NCI-H2081 (cell line): ENCODE measurements at places on chromosomes 4 and X.
A peak's percentile ranks its signal among the peaks of the same experiment; 100 is the strongest.

- no peak for DNase-seq
Observed at GRCh38 chrX:44042751-44043150, 69.6 kb upstream of the NDP start.

DNA sequence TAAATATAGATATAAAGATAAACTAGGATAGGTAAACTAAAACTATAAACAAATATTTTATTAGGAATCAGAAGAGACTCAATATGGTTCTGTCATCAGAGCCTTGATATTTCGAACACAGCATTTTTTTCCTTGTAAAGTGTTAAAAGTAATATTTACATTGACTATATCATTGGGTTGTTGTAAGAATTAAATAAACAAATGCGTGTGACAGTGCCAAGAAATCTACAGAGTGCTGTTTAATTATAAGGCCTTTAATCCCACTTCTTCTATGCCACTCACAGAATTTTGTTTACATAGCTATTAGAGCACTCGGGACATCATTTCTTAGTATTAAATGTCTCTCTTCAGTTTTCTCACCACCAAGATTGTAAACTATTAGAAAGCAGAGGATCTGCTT is 807.4 kb downstream of the FSTL5 start:
- DNase-seq = no peak

DNA sequence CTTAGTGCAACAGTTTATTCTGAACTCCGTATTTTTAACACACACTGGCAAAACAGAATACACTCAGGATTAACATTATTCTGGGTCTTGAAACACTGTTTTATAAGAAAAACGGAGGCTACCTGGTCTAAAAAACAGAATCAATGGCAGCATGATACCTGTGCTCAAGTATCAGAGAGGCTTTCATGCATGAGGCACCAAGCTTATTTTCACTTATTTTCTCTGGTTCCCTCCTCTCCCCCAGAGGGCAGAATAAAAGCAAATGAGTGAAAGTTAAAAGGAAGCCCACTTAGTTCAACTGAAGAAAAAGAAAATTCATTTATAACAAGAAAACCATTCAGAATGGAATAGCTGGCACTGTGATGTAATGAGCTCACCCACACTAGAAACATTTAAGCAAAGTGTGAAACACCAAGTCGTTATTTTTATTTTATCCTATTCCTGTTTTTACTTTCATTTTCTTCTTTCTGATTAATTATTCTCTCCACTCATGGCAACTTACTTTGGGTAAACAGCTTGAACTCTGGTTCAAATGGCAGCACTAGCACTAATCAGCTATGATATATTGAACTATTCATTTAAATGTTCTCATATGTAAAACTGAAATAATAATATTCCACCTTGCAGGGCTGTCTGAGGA is 211.8 kb downstream of the PPP3CA start:
- DNase-seq = no peak

DNA sequence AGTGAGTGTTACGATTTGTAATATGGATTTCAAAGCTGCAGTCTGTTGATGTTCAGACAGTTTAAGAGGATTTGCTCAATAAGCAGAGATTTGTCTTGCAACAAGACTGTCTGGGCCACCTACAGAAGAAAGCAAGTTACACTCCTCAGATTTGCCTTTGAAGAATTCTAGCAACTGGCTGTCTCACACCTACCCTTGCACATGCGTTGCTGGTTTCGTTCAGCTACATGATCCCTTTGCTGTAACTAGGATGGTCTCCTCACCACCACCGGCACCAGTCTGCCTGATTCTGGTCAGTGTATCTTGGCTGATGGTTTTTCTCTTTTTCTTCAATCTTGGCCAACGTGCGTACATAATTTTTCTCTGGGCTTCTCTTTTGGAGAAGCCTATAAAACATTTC is 172.7 kb upstream of the LCORL start:
- DNase-seq = no peak

- DNase-seq = peak; percentile 41
Observed at GRCh38 chr4:78057600-78058550, 752 bp downstream of the FRAS1 start.

- no peak for DNase-seq
Observed at GRCh38 chrX:28550331-28550872, 36.8 kb upstream of the IL1RAPL1 start.

DNA sequence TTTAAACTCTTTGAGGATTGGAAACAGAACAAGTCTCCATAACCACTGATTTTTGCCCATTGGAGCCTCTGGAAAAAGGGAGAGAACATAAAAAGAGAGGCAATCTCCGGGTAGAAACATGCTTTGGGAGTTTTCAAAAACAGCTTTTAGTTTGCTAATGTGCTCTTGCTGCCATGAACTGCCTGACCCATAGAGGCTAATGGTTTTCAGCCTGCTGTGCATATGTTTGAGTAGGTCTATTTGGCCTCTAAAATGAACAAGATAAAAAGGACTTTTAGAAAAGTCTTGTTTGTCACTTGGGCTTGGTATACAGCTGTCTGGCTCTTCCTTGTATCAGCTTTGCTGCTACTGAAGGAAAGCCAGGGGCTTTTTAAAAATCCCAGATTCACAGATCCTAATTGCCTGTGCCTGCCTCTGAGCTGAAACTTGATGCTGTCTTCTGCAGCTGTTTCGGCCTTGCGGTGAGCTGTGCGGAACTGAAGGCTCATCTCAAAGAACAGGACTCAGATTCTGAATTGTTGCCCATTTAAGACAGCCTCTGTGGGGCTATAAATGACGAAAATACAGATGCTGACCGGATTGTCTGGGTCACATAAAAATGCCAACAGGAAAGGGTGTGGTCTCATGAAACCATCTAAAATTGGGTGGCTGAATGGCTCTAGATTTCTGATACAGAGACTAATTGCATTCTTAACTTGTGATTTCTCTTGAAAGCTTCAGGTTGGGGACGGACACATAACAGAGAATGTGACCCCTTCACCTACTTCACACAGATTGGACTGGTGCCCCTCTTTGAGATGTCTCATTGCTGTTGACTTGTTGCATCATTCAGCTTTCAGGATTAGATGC is 18.4 kb upstream of the ZNF41 start:
- no peak for DNase-seq

GRCh38 chr4:125049711-125050110 is 265.0 kb upstream of the FAT4 start:
- DNase-seq = no peak

DNA sequence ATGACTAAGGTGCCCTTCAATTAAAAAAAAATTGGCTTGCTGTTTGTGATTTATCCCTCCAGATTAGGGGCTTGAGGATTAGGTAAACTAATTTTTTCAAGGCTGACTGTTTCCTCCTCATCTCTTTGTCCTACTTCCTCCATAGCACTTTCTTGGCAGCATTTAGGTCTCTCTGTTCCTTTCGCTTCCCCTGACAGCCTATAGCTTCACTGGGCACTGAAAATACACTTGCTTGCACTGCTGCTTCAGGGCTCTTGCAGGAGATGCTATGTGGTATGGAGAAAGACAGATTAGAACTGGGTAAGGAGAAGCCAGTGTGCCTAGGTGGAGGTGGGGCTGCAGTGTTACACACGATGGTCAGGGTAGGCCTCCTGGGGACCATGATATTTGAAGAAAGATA is 112.3 kb upstream of the SFRP2 start:
- no peak for DNase-seq

DNA sequence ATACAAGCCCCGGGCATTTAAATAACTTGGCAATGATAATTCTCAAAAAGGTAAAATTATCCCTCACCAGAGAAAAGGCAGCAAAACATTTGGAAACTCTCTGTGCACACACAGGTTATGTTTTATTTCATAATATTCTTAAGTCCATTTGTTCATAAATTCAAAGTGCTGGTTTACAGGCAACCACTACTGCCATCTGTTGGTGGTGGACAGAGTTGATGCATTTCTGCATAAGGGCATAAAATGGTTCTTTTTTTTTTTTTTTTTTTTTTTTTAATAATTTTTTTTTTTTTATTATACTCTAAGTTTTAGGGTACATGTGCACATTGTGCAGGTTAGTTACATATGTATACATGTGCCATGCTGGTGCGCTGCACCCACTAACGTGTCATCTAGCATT is 31.5 kb upstream of the IL21 start:
- DNase-seq = no peak

DNA sequence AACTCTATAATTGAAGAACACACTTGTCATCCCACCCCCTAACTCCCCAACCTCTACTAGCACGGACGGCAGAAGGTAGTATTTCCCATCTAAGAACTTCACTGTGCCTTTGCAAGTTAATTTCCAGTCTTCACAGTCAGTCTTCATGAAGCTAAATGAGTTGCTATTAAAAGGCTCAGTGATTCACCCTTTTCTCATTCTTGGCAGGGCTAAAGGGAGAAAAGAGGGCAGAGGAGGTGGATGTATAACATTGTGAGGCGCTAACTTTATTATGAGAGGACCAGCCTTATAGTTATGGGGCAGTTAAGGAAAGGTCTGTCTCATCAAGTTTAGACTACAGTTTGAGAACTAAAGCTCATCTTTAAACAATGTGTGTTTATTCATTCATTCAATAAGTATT is 161.0 kb upstream of the S100G start:
- no peak for DNase-seq
